Stimulated activated CD4-positive, alpha-beta T cell treated with anti-CD3 and anti-CD28 coated beads, Interleukin-12 subunit alpha, Interleukin-12 subunit beta, amount 100 ng/mL, for 48 hours (primary cell): ENCODE measurements at places on chromosomes 1 and 21.

- DNase-seq = no peak
These were observed 48.6 kb upstream of the TMEM125 start for GRCh38 chr1:43220905-43221778.

DNA sequence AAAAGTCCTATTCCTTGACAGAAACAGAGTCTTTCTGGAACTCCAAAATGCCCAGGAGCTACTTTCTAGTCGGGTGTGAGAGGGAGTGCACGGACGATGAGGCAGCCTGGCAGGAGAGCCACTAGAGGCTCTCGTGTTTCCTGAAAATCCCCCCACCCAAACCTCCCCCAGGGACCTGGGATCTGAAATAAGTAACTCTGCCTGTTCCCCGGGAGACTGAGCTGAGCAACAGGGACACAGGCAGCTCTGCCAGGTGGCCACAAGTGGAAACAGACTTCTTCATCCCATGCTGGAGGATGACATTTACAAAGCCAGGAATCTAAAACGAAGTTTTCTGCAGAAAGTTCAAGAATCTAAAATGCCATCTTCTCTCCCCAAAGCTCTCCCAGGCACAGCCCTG lies 77.1 kb downstream of the ITPKB start:
- no peak for DNase-seq

- DNase-seq = no peak
These were observed 61.1 kb downstream of the GFI1 start for GRCh38 chr1:92425617-92426016.

- no peak for DNase-seq
These were observed 11.5 kb downstream of the ALDH4A1 start for GRCh38 chr1:18890706-18891425.

GRCh38 chr1:61907102-61907501 lies 164.8 kb downstream of the PATJ start:
- no peak for DNase-seq

DNA sequence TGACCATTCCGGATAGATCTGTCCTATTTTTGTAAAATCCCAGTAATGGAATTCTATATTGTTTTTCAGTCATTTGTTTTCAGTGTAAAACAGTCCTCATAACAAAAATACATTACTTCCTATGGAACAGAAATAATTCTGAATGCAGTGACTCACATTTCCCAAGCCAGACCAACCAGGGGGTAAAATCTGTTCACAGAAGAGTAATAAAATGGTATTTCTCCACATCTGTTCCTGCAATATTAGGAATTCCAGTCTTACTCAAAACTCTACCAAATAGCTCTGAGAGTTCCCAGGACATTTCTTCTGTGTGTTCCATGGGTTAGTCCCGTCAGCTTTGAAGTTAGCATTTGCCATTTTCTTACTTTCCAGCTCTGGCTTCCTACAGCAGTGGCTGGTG lies 2.6 kb upstream of the DDR2 start:
- DNase-seq = no peak

DNA sequence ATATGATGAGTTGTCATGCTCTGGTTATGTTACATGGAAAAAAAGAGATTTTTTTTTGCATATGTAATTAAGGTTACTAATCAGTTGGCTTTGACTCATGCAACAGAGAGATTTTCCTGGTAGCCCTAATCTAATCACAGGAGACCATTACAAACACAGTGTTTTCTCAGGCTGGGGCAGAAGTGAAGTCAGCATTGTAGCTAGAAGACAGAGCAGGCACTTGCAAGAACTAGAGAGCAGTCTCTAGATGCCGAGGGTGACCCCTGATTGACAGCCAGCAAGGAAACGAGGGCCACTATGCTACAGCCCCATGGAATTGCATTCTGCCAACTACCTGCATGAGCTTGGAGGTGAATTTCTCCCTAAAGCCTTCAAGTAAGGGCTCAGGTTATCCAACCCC lies 151.3 kb downstream of the RUNX1 start:
- DNase-seq = no peak

GRCh38 chr1:67224856-67225255 lies 58.6 kb downstream of the IL23R start:
- DNase-seq = no peak

DNA sequence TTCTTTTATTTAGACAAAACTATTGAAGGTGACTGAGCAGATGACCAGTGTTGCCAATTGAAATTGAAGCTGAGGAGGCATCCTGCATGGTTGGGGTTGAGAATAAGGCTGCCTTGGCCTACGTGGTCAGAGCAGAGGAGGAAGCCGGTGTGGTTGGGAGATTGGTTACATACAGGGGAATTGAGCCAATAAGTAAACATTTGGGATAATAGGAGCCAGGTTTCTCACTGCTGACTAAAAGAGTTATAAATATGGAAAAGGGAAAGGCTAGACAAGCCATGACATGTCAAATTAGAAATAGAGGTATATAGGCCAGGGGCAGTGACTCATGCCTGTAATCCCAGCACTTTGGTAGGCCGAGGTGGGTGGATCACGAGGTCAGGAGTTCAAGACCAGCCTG lies 15.8 kb downstream of the SNX7 start:
- no peak for DNase-seq

DNA sequence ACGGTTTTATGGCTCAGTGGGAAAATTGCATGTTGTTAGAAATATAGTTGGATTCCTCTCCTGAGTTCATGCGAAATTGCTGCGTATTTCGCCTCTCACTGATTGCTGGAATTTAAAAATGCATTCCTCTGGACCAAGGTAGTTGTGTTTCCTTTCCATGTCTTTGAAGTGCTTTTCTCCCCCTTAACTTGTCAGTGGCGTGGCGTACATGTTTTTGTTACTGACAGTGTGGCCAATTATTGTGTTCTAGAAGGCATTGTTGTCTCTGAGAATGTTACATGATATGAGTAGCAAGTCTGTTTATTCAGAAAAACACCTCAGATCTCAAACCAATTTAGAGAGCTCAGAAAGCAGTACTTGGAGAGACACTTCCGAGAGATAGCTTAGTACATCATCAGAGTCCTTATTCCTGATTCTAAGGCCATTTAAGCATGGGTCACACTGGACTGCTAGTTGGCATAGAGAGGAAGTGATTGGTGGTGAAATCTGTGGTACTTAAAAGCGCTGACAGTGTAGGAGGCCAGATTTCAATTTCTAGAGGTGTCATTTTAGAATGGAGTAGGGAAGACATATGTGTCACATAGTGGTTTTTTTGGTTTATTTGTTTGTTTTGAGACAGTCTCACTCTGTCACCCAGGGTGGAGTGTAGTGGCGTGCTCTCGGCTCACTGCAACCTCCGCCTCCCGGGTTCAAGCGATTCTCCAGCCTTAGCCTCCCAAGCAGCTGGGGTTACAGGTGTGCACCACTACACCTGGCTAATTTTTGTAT lies 184.4 kb downstream of the RYR2 start:
- no peak for DNase-seq

DNA sequence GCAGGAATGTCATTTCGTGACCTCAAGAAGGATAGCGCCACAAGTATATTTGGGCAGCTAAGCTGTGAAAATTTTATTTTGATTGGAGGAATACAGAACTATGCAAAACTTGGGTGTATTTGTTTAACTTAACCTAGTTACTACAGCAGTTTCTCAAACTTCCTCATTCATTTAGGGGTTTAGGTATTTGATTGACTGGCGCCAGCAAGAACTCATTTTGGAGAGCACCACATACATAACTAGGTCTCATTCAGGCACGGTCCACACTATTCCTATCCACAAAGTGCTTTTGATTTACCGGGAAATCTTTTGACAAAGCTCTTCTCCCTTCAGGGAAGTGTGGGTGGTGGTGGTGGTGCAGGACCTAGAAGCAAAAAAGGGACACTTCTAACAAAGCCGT lies 155.1 kb upstream of the NRIP1 start:
- DNase-seq = no peak

DNA sequence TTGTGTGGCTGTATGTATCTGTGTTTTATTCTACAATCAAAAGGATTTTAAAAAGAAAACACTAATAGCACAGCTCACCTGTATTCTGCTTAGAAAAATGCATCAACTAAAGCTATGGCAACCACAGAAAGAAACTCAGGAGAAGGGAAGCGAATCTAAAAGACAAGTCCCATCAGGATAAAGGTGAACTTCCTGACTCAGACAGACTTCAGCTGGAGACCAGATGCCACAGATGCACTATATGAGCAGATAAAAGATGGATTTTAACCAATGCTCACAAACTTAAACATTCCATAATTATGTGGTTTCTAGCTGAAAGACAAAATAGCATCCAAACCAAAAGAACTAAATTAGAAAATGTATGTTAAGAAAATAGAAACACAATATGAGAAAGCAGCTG lies 231.0 kb downstream of the RERE start:
- DNase-seq = no peak

GRCh38 chr1:106912131-106912530 lies 144.3 kb upstream of the PRMT6 start:
- no peak for DNase-seq

DNA sequence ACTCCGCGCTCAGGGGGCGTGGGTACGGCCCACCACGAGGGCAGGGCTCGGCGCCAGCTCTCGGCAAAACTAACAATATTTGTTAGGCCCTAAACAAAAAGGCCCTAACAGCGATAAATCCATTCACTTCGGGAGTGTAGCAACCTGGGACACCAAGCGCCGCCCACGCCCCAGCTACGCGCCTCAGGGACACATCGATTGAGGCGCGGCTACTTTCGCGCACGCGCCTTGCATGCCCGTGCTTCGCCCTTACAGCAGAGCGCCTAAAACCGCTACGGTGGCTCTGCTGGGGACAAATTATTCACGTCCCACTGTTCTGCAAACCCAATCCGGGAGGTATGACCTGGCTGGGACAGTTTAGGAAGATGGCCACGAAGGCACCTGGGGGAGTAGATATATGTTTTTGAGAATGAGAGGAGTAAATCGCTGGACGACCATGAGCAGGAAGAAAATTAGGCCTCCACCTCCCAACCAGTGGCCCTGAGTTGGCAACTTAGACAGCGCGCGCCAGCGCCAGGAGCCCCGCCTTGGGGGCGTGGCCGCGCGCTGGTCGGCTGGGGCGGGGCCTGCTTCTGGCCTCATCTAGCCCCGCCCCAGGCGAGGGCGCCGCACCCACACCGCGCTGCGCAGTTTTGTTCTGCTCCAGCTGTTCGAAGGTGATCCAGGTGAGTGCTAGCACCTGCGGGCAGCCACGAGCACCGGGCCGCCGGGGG lies at the start of gene MGST3:
TSS of gene MGST3 (plus strand) at position 606 of the 713 bp plus-strand sequence. CDS start 18,614 bp downstream, outside the sequence.
- DNase-seq = peak; percentile 92

DNA sequence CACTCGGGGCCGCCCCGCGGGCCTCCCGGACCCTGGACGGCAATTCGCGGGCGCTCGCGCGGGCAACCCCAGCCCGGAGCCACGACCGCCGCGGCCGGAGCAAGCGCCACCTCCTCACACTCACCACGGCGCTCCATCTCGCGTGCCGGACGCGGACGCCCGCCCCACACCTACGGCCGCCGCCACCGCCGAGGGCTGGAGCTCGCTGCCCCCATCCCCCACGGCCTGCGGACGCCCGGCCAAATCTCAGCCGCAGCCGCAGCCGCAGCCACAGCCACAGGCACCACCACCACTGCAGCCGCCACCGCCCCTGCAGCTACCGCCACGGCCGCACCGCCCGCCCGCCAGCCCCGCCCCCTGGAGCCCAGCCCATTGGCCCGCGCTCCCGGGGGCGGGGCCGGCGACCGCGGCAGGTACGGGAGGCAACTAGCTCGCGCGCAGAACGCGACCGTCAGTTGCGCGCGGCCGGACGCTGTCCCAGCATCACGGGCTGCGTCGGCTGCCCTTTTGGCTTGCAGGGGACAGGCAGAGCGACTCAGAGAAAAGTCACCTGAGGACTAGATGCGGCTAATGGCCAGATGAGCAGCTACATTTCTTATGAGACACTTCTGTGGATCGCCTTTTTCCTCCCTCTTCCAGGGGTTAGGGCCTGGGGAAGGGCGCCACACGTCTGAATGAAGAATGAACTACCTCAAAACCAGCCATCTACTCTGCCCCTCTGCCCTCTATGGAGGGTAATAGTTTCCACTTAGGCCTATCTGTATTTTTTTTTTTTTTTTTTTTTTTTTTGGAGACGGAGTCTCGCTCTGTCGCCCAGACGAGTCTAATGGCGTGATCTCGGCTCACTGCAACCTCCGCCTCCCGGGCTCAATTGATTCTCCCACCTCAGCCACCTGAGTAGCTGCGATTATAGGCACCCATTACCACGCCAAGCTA lies at the start of gene ARHGAP29:
TSS of gene ARHGAP29 (minus strand) at position 294 of the 936 bp plus-strand sequence. CDS start 5,973 bp downstream, outside the sequence.
- peak; percentile 16 for DNase-seq

- peak; percentile 20 for DNase-seq
These were observed 40.1 kb upstream of the LRRC8D start for GRCh38 chr1:89780721-89781120.

GRCh38 chr1:20732071-20732587 lies 374 bp downstream of the SH2D5 start:
- DNase-seq = no peak

DNA sequence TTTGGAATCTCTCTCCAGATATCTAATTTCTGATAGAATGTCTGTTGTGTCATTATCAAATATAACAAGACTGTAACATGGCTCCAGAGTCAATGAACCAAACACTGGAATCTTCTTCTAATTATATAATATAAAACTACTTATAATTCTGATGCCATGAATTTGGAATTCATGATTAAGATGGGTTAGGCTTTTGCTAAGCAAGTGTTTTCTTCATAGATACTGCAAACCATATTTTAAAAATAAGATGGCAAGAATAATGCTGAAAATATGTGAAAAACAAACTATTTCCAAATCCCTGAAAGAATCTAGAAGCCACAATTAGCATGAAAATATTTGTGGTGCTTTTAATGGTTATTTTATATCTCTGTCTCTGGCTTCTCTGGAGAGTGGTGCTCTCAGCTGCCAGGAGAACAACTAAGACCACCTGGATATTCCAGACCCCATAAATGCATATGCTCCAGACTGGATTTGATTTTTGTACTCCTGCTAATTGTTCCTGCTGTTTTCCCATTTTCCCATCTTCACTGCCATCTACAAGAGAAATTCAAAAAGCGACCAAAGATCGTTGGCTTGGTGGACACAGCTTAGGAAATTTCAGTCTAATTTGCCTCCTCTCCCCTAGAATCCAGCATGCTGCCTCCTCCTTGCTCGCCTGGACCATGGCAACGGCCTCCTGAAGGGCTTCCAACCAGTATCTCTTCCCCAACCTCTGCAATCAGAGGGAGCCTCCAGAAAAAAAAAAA lies 418.9 kb downstream of the SETD4 start:
- DNase-seq = no peak

DNA sequence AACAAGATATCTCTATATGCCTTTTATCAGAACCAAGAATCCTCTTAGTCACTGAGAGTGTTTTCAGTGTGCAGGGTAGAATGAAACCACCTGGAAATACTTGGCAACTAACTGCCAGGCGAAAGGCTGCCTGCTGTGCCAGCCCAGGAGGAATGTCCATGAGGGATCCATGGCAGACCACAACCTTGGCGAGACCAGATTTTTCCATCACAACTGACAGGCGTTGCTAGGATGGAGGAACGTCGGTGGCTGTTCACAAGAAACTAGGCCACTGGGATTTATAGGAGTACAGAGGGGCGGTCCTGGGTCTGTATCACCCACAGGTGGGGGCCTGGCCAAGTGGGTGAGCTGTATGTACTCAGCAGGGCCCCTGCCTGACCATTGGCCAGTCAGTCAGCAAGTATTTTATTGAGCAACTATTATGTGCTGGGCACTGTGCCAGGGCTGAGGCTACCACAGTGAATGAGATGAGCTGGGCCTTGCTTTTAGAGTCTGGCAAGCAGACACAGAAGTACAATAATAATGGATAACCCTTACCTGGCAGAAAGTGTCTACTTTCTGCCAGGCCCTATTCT lies 199.4 kb downstream of the FOXD2 start:
- no peak for DNase-seq

- no peak for DNase-seq
These were observed 10.0 kb upstream of the KPRP start for GRCh38 chr1:152747831-152748230.
